Glomerular endothelial cell (primary cell): ENCODE measurements at places on chromosomes 4 and X.

GRCh38 chr4:636628-637159, 11.3 kb downstream of the PDE6B start:
- no peak for DNase-seq

GRCh38 chr4:3475713-3476260, 12.7 kb downstream of the DOK7 start:
- no peak for DNase-seq

GRCh38 chr4:152273343-152273742, 262.5 kb downstream of the FBXW7 start:
- no peak for DNase-seq

DNA sequence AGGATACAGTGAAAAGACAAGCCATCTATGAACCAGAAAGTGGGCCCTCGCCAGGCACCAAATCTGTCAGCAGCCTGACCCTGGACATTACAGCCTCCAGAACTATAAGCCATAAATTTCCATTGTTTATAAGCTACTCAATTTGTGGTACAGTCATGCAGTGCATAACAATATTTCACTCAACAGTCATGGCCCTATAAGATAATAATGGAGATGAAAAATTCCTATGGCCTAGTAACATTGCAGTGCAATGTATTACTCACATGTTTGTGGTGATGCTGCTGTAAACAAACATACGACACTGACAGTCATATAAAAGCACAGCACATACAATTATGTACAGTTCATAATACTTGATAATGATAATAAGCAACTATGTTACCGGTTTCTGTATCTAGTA, 17.1 kb upstream of the TLR1 start:
- DNase-seq: no peak

DNA sequence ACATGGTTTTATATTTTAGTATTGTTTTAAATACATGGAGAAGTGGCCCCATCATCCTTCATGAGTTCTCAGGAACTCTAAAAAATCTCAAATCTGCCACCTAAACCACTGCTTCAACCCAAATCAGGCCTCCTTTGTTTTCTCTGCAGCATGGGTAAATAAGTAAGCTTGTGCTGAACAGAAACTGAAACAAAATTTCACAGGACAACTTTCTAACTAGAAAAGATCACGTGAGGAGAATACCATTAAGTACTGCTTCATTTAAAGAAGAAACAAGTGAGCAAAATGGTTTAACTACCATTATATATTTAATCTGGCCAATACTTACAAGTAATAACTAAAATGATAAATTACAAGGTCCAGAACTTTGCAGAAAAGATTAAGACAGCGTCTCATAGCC, 2.5 kb downstream of the ARAP2 start:
- no peak for DNase-seq

GRCh38 chr4:87844452-87844851, 11.7 kb downstream of the MEPE start:
- DNase-seq: no peak

DNA sequence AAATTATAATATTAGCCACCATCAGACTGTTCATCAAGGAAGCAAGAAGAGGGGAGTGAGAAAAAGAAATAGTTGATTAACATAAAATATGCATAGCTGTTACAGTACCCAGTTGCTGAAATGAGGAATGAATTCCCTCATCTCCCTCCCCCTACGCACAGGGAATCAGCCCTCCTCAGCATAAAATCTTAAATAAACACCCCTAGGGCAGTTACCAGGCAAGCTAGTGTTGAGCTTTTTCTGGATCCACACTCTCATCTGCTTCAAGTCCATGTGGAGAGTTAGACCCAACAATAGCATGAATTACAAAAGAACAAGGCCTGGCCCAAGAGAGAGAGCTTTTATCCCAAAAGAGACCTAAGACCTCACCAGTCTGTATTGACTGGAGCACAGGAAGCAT, 19.0 kb upstream of the SYTL4 start:
- DNase-seq: no peak

GRCh38 chr4:151806511-151806927, 45.7 kb upstream of the GATB start:
- DNase-seq: no peak

DNA sequence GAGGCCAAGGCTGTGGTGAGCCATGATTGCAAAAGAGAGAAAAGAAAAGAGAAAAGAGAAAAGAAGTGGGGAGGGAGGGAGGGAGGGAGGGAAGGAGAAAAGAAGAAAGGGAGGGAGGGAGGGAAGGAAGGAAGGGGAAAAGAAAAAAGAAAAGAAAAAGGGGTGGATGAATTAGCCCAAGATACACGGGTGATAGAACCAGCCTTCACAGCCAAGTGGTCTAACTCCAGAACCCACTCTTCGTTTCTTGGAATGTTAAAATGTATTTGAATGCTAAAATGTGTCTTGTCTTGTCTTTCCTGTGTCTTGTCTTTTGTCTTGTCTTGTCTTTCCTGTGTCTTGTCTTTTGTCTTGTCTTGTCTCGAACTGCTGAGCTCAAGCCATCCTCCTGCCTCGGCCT, 13.1 kb downstream of the CCNQ start:
- no peak for DNase-seq

- DNase-seq: no peak
These were observed 121.9 kb downstream of the PALLD start for GRCh38 chr4:168618577-168619265.

GRCh38 chrX:13764765-13765164, 30.2 kb downstream of the OFD1 start:
- DNase-seq: no peak

- DNase-seq: no peak
These were observed 25.4 kb upstream of the AFAP1 start for GRCh38 chr4:7964890-7965662.

DNA sequence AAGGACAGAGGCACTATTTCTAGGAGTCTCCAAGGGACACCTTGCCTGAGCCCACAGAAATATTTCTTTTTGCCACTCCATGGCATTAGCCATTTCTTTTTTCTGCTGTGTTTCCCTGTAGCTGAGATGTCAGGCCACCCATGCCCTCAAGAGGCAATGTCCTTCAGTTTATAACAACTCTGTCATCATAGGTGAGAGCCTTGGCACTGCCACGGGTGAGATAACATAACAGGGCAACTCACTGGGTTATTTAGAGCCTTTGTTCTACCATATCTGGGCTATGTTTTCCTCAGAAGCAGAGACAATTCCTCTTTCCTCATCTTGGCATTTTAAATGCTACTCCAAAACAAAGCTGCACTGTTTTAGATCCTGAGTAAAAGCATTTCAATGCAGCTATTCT, 99.9 kb upstream of the MAOA start:
- DNase-seq: no peak

- no peak for DNase-seq
These were observed 163.4 kb downstream of the BANK1 start for GRCh38 chr4:101953949-101954348.

- no peak for DNase-seq
These were observed 23.9 kb downstream of the ADRA2C start for GRCh38 chr4:3790006-3790561.

DNA sequence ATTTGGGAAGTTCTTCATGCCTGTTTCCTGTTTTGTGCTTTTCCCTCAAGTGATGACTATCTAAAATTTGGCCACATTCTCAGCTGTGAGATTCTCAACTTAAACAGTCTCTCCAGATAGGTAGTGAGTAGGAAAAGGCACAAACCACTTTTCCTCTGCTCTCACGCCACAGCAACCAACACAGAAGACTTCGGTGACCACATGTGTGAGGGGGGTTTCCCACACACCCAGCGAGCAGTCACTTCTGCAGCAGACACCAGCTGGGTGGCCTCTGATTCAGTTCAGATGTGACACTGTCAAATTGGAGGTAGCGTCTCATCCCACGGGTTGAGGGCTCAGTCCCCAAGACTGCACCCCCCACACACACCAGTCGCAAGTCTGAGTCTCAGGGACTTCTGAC, 25.1 kb upstream of the CLDN34 start:
- DNase-seq: no peak

- DNase-seq: no peak
These were observed 34.1 kb downstream of the CNKSR2 start for GRCh38 chrX:21408307-21408706.

GRCh38 chr4:6988016-6988715, 55.0 kb upstream of the TADA2B start:
- no peak for DNase-seq

GRCh38 chr4:166198516-166199310, 325.7 kb downstream of the TLL1 start:
- no peak for DNase-seq
